ENCODE measurements at places on chromosomes 5 and 9.

GRCh38 chr5:89120719-89121118 lies 237.7 kb upstream of the MEF2C start:
- DNase-seq, result no peak

GRCh38 chr9:115292584-115293279 lies 174.8 kb upstream of the TNC start:
- DNase-seq, result no peak

GRCh38 chr5:180389252-180390101 lies 36.3 kb upstream of the GFPT2 start:
- no peak for DNase-seq

DNA sequence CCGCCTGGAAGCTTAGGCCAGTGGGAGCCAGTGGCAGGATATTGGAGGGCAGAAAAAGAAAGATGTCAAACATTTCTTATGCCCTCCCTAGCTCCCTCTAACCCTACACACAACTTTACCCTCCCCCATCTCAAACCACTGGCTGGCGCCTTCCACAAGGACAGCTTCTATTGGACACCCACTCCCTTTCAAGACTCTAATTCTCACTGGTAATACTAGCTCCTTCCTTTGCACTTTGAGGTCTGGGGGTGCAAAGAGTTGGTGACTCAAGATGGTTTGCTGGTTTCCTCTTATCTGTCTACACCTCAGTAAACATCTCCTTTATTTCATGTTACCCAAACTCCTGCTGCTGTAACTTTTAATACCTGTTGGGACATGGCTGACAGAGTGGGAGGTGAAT lies 11.6 kb upstream of the ITGA1 start:
- no peak for DNase-seq

DNA sequence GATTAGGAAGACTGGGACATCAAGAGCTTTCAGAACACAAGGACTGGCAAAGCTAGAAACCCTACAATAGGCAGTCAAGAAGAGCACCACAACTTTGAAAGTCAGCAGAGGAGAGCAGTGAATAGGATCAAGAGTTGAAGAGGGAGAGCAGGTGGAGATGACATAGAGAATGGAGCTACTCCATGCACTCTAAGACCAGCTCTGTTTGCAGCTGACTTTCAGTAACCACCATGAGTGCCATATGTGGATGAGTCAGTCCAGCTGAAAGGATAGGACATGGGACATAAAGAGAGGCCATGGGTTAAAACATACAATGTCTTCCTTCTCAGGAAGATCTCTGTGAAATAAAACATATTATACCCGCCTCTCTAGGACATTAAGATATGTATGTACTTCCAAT lies 289.1 kb upstream of the KLF4 start:
- DNase-seq, result no peak

- DNase-seq, result no peak
These were observed at the start of gene UBE2QL1 for GRCh38 chr5:6448622-6449464. TSS of gene UBE2QL1 (plus strand) at chr5:6448859. CDS start at chr5:6448894, 35 bp downstream.

DNA sequence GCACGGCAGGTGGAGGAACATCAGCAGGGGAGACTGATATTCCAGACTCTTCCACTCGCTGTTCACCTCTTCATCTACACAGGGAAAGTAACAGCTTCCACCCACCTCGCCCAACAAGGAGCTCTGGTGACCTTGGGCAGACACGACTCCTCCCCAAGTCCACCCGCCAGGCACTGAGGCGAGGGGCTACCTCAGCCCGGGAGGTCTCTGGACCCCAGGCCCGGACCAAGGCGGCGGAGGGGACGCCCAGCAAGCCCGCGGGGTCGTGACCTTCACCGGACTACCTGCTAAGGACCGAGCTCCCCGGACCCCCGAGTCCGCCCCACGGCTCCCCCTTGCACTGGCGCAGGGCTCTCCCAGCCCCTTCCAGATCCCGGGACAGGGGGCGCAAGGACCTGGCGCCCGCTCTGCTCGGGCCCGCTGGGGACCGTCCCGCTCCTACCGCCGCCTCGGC lies 70.2 kb upstream of the LPCAT1 start:
- DNase-seq, result no peak

DNA sequence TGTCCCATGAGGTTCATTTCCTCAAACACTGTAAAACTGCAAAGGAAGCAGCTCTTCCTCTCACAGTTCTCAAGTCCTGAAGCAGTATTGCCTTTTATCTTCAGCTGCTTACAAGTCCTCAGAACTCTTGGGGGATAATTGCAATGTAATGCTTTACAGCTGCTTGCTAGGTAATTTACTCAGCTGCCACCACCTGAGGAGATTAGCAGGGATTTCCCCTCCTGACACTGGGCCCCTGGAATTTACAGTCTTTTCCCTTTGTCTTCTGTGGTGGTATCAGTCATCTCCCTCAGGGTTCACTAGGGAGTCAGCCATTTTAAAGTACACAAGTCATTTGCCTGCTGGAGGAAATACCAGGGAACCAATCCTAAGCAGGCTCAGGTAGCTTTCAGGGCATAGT lies 754.3 kb upstream of the GRAMD2B start:
- DNase-seq, result no peak

DNA sequence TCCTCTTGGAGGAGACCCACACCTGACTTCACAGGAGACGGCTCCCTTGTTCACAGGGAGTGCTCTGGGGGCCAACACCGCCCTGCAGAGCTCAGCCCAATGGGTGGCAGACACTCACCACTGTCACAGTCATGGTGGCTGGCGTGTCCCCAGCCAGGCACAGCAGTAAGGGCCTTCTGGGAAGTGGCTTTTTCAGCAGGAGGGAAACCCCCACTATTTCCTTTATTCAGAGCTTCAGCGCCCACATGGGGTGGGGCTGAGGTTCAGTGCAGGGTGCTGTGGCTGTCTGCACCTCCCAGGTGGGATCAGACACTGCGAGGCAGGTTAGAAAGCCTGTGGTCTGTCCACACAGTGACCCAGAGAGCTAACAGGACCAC lies 3.6 kb upstream of the SNAPC4 start:
- DNase-seq, result no peak

DNA sequence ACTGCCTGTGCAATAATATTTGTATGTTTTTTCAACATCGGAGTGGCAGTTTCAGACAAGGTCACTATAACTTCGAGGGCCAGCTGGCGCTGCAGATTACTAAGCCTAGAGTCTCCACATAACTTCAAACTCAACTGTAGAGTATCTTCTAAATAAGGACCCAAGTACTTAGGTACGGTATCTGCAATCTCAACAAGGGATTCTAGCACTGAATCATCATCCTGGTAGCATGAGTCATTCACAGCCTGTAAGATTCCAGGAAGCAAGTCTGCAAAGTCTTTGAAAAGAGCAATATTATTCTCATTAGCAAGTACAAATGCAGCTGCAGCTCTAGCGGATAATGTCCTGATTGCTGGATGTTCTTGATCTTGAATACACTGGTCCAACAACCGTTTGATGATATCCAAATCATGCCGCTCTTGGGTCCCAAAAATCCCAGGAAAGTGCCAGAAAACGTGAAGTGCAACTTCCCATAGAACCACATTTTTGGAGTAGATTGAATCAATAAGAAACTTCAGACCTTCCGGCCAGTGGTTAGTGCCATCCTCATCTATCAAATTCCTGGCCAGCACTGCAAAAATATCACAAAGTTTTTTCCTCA lies 654 bp downstream of the RANBP6 start:
- no peak for DNase-seq

- no peak for DNase-seq
These were observed 20.5 kb downstream of the SPINK5 start for GRCh38 chr5:148084269-148084668.

DNA sequence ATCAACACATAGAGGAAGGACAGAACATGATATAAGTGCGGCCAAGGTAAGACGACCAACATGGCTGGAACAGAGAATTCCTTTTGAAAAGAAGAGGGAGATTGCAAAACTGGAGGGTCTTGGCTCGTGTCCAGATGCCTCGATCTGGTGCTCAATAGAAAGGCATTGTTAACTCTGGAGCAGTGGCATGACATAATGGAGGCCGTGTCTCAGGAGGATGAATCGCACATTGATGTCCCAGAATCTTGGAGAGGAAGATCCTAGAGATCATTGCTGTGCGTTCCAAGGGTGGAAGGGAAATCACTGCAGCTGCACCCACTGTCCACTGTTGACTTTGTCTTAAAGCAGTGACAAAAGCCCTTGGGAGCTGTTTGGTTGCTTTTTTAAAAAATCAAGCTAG lies 30.9 kb downstream of the GRAMD2B start:
- DNase-seq, result peak; percentile 80

- DNase-seq, result no peak
These were observed 84.0 kb downstream of the MARCHF11 start for GRCh38 chr5:16095612-16096011.

DNA sequence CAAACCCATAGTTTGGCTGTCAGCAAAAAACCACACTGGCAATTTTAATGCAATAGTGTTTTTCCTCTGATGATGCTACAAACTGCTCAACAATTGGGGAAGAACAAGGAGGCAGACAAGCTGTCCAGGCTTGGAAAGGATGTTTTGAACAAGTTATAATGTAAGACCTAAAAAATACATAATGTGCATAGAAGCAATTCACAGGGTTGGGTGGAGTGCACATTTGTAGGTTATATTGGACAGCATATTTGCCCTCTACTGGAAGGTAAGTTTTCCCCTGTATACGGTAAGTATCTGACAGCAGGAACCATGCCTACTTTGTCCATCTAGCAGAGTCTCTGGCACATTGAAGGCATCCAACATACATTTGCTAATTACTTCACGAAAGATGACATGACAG lies 114.3 kb upstream of the PUM3 start:
- DNase-seq, result no peak

DNA sequence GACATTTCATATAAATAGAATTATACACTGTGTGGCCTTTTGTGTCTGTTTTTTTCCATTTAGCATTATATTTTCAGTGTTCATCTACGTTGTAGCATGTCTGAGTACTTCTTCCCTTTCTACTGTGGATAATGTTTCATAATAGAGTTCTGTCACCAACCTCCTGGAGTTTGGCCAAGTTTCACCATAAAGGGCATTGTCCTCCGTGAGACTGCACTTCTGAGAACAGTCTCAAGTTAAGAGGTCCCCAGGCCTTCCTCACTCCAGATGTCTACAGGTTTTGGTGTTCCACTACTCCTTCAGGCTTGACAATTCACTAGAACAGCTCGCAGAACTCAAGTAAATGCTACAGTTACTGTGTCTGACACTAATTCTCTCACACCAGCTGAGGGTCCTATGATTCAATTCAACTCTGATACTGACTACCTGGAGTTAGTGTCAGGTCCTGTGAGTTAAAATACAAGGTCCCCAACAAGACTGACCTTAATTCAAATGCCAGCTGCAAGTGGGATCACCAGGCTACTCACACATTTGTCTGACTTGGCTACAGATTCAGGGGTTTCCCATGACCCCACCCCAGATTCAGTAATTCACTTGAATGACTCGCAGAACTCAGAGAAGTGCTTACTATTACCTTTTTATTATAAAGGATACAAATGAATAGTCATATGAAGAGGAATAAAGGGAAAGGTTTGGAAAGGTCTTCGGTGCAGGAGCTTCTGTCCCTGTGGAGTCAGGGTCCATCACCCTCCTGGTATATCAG lies 31.1 kb downstream of the SLC35A4 start:
- DNase-seq, result no peak

GRCh38 chr9:94767331-94768072 lies 41.0 kb downstream of the AOPEP start:
- no peak for DNase-seq

- DNase-seq, result no peak
These were observed 157.8 kb downstream of the ARHGEF28 start for GRCh38 chr5:73783828-73784227.

- no peak for DNase-seq
These were observed 998.9 kb downstream of the TLE1 start for GRCh38 chr9:80690349-80690939.

DNA sequence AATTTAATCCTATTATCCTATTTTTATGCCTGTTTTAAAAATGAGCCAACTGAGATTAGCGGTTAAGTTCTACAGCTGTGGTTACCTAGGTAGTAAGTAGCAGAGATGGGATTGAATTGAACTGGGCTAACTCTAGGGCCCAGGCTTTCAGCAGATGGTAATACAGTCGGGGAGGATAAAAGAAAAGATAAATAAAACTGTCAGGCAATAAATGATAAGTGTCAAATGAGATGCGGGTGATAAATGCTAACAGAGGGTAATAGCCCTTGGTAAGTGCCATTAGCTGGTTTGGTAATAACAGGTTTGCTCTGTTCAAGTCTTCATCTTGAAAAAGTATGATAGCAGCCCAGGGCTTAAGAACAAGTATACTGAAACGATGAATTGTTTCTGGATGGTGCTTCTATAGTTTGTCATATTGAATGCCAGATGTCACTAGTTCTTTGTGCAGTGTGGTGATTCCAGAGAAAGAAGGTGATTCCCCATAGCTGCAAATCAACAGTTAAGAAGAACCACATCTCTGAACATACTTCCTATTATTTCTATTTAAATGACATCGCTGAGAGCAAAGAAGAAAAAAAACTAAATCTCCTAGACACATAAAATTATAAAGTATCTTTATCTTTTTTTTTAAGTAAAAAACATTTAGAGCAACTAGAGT lies 360.8 kb upstream of the PANK3 start:
- no peak for DNase-seq

DNA sequence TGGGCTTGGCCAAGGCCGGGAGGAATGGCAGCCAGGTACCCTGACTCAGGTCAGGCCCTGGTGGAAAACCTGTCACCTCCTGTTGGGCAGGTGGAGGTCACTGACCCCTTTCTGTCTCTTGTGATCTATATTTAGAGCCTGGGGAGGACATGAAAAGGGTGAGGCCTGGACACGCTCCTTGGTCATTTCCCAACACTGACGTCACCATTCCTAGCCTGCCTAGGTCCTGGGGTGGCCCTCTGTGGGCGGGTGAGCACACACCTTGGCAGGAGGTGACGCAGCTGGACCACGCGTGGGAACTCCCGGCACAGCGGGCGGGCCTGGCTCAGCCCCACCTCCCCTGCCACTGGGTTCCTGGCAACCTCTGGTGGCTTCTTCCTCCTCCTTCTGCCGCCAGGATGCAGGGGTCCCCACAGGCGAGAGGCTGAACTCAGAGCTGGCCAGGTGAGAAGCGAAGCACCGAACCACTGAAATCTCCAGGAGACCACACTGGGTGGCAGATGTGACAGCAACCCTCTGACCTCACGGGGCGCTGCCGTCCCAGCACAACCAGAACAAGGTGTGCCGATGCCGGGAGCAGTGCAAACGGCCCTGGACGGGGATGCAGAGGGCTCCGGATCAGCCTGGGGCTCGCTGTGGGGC lies 6.4 kb upstream of the RALGDS start:
- no peak for DNase-seq

- DNase-seq, result no peak
These were observed 551.1 kb downstream of the PSAT1 start for GRCh38 chr9:78848061-78848460.
